ENCODE measurements at places on chromosomes 7 and 10.

DNA sequence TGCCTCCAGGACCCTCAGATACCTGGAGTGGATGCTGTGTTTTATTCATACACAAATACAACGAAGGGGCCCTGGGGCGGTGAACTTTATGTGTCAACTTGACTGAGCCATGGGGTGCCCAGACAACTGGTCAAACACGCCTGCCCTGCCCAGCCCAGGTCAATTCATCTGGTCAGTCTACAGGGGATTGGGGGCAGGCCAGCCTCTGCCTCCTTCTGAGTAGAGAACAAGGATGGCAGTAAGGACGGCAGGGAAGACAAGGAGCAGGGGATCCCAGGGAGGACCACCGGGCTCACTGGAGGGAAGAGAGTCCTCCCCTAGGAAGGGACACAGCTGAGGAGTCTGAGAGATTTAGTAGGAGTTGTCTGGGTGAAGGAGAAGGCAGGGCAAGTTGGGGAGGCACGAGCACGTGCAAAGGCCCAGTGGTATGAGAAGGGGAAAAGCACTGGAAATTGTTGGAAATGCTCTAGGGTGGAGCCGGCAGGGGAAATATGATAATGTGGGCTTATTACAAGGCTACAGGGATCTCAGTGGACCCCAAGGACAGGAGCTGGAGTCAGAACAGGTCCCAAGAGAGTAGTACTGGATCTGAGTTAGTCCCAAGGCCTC is 63.4 kb downstream of the MYL10 start:
- DNase-seq, result no peak

GRCh38 chr10:80540618-80540980 is 2.9 kb downstream of the SH2D4B start:
- DNase-seq, result no peak

DNA sequence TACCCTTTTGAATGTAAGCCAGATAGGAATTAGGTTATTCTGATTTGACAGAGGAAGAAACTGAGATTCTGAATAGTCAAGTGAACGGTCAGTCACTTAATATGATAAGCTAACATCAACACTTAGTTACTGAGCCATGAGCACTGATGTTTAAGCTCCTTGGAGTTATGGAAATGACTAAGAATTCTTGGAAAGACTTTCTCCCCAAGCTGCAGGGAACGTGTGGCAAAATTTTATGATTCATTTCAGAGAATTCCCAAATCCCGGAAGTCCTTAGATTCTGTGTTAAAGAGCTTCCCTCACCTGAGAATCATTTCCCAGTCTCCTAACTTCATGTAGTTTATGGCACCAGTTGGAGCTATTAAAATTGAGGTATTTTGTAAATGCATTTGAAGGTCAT is 330.9 kb downstream of the XPNPEP1 start:
- no peak for DNase-seq

DNA sequence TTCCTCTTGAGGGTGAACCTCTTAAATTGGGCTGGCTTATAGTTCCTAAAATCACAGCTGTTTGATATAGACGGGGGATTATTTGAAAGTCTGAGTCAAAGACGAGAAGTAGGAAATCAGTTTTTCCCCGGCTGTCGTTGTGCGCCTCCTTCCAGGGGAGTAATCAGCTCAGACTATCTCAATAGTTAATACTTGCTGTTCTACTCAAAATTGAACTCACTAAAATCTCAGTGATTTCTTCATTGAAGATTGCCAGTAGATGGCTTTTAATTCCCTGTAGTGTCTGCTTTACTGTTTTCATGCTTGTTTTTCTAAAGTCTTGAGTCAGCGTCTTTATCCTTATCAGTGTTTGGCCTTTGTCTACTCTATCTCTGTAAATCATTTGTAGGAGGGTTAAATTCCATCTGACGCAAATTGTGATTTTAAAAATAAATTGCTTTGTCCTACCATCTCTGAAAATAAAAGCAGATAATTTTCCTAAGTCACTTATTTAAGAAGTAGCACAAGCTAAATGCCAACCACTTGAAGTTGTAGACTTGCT is 47.3 kb downstream of the CNNM2 start:
- DNase-seq, result no peak

GRCh38 chr7:142787034-142787768 is 16.4 kb downstream of the PRSS2 start:
- DNase-seq, result no peak

DNA sequence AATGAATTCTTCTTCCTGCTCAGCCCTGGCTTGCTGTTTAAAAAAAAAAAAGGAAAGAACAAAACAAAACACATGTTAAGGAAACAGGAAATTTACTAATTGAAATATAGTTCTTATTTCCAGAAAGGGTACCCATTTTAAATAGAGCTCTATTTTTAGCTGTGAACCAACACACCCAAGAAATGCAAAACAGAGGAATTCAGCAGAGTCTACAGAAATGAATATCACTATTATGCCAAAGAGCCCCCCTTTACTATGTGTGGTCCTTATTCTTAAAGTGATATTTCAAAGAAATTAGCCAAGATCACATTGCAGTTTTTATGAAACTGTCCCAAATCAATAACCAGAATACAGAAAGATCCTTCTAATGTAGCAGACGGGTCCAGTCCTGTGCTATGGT is 53.7 kb downstream of the CCDC6 start:
- no peak for DNase-seq

GRCh38 chr10:60575105-60575504 is 185.4 kb upstream of the ANK3 start:
- no peak for DNase-seq

GRCh38 chr10:85612378-85612775 is 754.2 kb downstream of the GRID1 start:
- DNase-seq, result no peak
